ENCODE measurements at places on chromosomes 6 and 20. TPM values are rescaled to one million over a fixed set of nuclear protein-coding genes. Genes with fewer than 3 reads are reported as not detected.

The SYNCRIP gene
- total RNA-seq = 88.1 TPM

The SLC23A2 gene
- total RNA-seq = 12.5 TPM

The TGM3 gene
- total RNA-seq = 0.83 TPM

The UNC93A gene
- total RNA-seq = not detected

The ID4 gene
- 60.2 TPM for total RNA-seq

The SSTR4 gene
- not detected for total RNA-seq

The PGBD1 gene
- 5.8 TPM for total RNA-seq

The SLC44A4 gene
- total RNA-seq = 0.19 TPM

GRCh38 chr20:6611911-6612605 lies 155.4 kb upstream of the BMP2 start:
- H3K4me1 ChIP-seq = no peaks in the 10 kb centered on the region
- H3K4me3 ChIP-seq = no peak overlapping the region
- DNase-seq = no peak

GRCh38 chr20:47789764-47790579 lies 4.7 kb upstream of the SULF2 start:
- H3K4me1 ChIP-seq = peaks cover 52% of the 10 kb centered on the region
- H3K27ac ChIP-seq = peak overlapping the region; percentile 74
- DNase-seq = no peak
- H3K4me3 ChIP-seq = no peak overlapping the region
- no peaks in the 10 kb centered on the region for H3K27me3 ChIP-seq
- H3K36me3 ChIP-seq = no peaks in the 10 kb centered on the region

DNA sequence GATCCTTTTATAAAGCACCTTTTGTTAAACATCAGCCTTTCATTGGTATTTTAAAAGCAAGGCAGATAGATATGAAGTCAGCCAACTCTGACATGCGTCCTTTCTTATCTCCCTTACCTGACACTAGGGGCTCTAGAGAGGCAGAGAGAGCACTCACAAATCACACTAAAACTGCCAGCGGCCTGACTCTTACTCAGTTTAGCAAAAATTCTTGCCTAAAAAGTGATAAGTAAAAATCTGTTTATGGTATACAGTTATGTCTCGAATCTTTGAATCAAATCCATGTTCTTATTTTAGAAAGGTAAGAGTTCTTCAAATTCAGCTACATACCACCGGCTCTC lies 10.4 kb upstream of the TDRD6 start:
- no peak overlapping the region for H3K4me3 ChIP-seq
- no peak for DNase-seq
- no peaks in the 10 kb centered on the region for H3K4me1 ChIP-seq
- no peak overlapping the region for H3K27ac ChIP-seq

GRCh38 chr20:50191065-50191543 lies 474 bp downstream of the CEBPB start:
- peaks cover 29% of the 10 kb centered on the region for H3K36me3 ChIP-seq
- no peak for DNase-seq
- H3K4me3 ChIP-seq = peak overlapping the region; percentile 88
- H3K27ac ChIP-seq = peak overlapping the region; percentile 100
- no peaks in the 10 kb centered on the region for H3K27me3 ChIP-seq

DNA sequence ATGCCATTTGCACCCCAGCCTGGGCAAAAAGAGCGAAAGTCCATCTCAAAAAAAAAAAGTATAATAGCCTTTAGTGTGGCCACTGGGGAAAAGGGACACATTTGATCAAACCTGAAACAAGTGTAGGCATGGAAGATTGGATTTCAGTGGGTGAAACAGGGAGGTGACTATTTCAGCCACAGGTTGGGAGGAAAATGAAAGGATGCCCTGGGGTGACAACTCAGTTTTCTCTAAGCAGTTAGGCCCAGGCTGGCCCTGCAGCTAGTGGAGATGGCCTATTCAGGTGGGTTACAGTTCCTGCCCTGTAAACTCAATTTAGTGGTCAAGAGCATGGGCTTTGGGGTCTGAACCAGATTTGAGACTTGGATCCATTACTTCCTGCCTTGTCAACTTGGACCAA lies 36.4 kb downstream of the SPATA2 start:
- no peaks in the 10 kb centered on the region for H3K27me3 ChIP-seq
- no peak for DNase-seq
- no peak overlapping the region for H3K27ac ChIP-seq
- H3K4me1 ChIP-seq = peaks cover 24% of the 10 kb centered on the region

DNA sequence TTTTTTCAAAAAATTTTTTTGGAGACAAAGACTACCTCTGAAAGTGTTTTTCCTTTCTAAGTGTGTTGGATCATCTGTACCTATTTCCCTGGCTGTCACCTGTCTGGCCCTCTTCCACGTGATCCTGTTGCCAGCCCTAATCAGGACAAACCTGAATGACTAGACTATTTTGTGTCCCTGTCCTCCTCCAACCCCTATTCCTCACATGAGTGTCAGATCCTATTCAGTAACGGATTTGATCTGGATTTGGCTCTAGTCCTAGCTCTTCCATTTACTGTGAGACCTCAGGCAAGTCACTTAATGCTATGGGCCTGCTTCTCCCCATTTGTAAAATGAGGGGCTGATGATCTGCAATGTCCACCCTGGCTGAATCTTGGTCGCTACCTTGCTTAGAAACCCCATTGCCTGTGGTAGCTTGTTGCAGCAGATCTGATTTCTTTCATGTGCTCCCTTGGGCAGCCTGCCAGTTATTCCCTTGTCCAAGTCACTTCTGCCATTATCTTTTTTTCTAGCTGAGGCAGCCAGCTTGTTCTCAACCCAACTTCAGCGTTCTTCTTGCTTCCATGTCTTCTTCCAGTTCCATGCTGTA lies 4.8 kb downstream of the PHF20 start:
- no peak overlapping the region for H3K4me3 ChIP-seq
- H3K4me1 ChIP-seq = peaks cover 46% of the 10 kb centered on the region
- H3K27me3 ChIP-seq = no peaks in the 10 kb centered on the region

DNA sequence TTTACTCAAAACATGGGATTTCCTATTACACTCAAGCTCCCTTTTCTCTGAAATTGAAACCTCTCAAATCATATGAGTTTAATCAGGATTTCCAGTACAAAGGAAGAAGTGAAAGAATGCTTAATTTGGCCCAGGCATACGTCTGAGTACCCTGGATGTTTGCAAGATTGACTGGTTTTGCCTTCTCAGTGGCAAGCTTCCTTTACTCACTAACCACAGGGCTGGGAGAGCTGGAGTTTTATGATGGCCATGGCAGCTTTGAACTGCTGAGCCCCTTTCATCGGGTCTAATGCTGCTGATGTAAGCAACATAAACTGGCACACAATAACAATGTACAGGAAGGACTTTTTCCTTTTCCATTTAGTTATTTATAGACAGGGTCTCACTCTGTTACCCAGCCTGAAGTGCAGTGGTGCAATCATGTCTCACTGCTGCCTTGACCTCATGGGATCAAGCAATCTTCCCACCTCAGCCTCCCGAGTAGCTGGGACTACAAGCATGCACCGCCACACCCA lies 194.8 kb downstream of the SLC35F1 start:
- H3K36me3 ChIP-seq = no peaks in the 10 kb centered on the region
- no peaks in the 10 kb centered on the region for H3K27me3 ChIP-seq
- H3K4me1 ChIP-seq = peaks cover 10% of the 10 kb centered on the region
- no peak overlapping the region for H3K4me3 ChIP-seq
- DNase-seq = no peak

DNA sequence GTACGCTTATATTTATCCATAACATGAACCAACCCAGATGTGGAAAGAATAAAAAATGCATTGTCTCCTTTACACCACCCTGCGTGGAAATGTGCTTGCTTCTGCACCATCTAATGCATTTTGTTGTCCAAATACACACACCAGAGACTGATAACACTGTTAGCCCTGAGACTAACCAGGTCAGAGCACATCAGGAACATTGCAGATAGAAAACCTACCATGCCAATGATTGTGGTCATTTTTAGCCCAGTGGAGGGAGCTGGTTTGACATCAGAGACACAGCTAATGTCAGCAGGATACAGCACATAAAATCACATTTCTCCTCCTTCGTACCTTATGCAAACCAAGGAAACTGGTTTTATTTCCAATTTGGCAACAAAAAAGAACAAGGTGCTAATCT lies 528.7 kb downstream of the DOK5 start:
- H3K4me1 ChIP-seq = no peaks in the 10 kb centered on the region
- DNase-seq = no peak
- no peak overlapping the region for H3K27ac ChIP-seq
- no peaks in the 10 kb centered on the region for H3K27me3 ChIP-seq

DNA sequence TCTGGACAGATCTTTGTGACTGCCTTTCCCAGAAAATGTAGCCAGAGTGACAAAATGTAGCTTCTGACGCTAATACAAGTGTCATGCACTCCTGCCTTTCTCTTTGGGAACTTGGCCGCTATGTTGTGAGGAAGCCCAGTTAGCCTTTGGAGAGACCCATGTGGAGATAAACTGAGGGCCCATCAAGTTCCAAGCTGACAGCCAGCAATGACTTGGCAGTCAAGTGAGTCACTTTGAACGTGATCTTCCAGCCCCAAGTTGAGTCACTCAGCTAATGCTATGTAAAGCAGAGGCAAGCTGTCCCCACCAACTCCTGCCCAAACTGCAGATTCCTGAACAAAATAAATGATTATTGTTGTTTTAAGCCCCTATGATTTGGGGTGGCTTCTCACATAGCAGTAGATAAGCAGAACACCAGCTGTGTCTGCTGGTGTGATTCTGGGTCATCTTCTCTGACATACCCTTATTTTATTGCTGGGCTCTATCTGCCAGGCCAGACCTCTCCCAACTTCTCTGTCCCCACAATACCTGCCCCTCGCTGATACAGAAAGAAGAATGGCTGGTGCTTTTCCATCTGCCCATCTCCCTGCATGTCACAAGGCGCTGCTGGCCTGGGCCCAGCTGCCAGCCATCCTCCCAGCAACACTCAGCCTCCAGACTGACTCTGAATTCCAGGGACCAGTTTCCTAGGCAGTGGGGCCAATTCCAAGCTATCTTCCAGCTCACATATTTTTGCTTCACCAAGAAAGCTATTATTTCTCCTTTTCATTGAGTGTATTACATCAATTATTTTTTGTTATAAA lies 274.8 kb downstream of the LRFN2 start:
- H3K36me3 ChIP-seq = no peaks in the 10 kb centered on the region
- peaks cover 28% of the 10 kb centered on the region for H3K27me3 ChIP-seq
- no peak for DNase-seq
- H3K27ac ChIP-seq = no peak overlapping the region
- peaks cover 3% of the 10 kb centered on the region for H3K4me1 ChIP-seq

DNA sequence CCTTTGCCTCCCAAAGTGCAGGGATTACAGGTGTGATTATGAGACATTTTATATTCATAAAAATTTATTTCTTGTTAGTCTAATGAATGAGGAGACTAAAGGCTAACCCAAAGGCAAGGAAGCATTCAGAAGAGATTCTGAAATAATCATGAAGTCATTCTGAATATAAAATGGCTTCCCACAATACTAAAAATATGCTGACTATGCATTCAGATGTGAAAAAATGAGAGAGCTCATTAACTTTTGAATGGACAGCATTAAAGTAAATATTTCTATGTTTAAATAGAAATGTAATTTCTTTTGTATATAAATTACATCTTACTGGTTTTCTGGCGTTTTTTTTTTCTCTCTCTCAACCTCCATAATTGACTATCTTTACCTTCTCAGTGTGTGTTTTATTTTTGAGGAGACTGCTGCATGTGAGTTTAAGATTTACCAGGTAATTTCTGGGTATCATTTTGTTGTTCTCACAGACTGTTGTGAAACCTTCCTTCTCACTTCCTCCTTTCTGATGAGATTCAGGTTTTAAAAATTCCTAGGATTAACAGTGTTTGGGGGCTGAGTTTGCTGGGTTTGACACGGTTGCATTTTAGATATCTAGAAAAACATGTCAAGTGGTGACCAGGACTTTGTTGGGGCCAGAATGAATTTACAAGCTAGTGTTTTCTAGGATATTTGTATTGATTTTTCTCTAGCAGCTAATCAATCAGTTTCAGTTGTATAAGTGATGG lies 316.6 kb downstream of the CDKAL1 start:
- no peaks in the 10 kb centered on the region for H3K4me1 ChIP-seq
- no peak overlapping the region for H3K4me3 ChIP-seq
- no peak for DNase-seq
- H3K36me3 ChIP-seq = no peaks in the 10 kb centered on the region

GRCh38 chr6:100235631-100236030 lies 229.1 kb downstream of the SIM1 start:
- H3K27ac ChIP-seq = no peak overlapping the region
- DNase-seq = no peak
- no peaks in the 10 kb centered on the region for H3K4me1 ChIP-seq
- no peak overlapping the region for H3K4me3 ChIP-seq

DNA sequence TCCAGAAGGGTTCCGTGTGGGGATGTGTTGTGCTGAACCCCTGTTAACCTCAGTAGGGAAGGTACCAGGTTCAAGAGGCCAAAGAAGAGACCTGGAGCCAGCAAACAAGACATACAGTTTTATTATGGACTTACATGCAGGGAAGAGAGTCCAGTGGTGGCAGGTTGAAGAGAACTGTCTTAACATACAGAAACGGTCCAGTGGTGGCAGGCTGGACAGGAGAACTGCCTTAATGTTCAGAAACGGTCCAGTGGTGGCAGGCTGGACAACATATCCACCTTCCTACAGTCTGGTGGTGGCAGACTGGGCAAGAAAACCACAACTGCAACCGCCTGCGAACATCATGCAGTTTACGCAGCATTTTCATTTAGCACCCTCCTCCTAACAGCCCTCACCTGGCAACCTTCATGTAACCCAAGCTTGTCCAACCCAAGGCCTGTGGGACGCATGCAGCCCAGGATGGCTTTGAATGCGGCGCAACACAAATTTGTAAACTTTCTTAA lies 75.9 kb downstream of the PHACTR3 start:
- H3K4me1 ChIP-seq = no peaks in the 10 kb centered on the region
- H3K4me3 ChIP-seq = no peak overlapping the region
- H3K27ac ChIP-seq = no peak overlapping the region
- no peak for DNase-seq

DNA sequence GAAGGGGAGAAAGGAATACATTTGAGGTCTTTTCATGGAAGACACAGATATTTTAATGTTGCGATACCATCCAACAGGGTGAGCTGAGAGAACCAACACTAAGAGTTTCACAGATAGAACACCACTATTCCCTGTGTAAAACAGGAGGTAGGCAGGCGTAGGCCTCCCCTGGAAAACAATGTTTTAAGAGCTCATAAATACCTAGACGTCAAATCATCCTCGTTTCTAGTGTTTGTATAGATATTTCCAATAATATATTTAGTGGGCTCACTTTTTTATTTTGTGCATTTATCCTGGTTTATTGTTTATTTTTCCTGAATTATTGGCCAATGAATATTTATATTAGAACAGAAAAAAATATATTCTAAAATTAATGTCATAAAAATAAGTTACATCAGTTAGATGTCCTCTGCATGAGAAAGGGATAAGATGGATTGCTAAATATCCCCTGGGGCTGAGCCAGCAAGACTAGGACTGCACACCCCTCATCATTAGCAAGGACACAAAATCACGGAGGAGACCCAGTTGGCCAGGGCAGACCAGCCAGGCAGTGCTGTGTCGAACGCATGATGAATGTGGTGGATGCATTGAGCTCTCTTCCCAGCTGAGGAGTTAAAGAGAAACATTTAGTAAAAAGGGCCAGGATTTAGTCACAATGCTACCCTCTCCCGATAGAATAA lies 380.5 kb downstream of the C6orf118 start:
- H3K36me3 ChIP-seq = no peaks in the 10 kb centered on the region
- H3K27ac ChIP-seq = no peak overlapping the region
